ENCODE measurements at places on chromosomes 1 and 21.

GRCh38 chr1:150578272-150579109, 919 bp downstream of the MCL1 start:
- peak; percentile 95 for DNase-seq

- DNase-seq: no peak
These were observed 27.4 kb downstream of the QSOX1 start for GRCh38 chr1:180181996-180182642.

GRCh38 chr1:225923381-225923691, 714 bp downstream of the PYCR2 start:
- no peak for DNase-seq

GRCh38 chr1:213371847-213372619, 321.0 kb downstream of the RPS6KC1 start:
- no peak for DNase-seq

- DNase-seq: no peak
These were observed 98.5 kb downstream of the RERE start for GRCh38 chr1:8718850-8719361.

DNA sequence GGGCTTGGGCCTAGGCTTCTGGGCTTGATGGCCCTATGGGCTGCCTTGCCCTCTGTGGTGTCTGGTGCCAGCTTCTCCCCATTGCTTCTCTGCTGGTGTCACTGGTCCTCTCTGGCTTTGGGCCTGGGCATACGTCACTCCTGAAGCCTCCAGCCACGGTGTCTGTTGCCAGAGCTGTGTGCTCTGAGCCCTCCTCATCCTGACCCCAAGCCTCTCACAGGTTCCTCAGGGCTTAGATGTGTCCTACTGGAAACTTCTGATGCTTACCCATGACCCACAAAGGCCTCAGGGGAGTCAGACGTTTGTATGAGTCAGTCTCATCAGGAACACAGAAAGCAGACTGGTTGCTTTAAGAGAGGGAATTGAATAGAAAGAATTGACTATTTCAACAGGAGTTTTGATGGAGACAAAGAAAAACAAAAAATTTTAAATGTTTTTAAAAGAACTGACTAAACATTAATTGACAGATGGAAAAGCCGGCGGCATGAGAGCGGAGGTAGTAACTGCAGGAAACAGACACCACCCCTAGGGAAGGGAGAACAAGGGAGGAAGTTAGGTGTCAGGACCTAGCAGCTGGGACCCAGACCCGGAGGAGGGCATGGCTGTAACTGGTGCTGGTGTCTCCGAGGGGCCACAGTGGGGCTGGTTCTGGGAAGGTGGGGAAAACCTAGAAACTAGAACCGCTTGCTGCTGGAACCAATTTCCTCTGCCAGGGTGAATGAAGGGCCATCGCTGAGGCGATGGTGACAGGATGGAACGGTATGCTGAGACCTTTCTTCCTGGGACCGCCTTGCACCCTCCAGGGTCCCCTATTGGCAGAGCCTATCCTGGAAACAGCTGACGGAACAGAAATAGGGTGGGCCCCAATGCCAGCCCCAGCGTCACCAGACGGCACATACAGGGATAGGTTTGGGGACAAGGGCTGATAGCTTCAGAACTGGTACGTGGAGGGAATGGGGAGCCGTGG, 40.0 kb upstream of the CITED4 start:
- DNase-seq: peak; percentile 90

DNA sequence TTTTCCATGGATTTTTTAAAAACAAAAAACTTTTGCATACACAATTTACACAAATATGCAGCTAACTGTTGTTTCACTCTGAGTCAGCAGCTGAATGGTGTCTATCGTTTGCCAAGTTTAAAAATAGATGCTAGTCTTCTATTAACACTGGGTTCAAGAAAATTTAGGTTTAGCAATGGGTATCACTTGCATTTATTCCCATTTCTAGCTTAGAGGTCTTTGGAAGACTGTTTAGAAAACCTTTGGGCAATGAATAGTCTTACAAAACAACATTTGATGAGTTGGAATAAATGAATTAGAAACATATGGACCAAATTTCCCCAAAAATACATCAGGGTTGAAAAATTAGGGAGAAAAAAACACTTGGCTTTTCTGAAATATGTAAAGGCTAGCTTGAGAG, 165.8 kb downstream of the LYPLAL1 start:
- no peak for DNase-seq
